ENCODE measurements at places on chromosomes 5 and 9. TPM values are rescaled to one million over a fixed set of nuclear protein-coding genes. Genes with fewer than 3 reads are reported as not detected.

DNA sequence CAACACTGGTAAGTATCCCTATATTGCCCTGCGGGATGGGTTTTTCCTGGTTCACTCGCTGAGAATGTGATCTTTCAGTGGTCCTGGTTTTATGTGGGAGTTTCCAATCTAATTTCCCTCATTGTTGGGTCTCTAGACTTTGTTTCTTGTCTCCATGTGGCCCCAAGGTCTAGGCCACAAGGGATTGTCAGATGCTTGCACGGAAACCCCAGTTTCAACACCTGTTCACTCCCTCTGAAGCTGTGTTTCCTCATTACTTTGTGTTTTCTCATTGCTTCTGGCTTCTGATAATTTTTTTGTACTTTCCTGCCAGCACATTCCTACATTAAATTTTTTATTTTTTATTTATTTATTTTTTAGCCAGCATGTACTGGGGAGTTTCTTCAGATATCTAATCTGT, 191.5 kb downstream of the TTLL11 start:
- H3K4me3 ChIP-seq: no peak overlapping the region
- H3K4me1 ChIP-seq: no peaks in the 10 kb centered on the region
- no peaks in the 10 kb centered on the region for H3K27me3 ChIP-seq
- H3K36me3 ChIP-seq: no peaks in the 10 kb centered on the region
- no peak overlapping the region for H3K27ac ChIP-seq
- DNase-seq: no peak

The LRRC70 gene
- 6.5 TPM for total RNA-seq

The IRGM gene
- not detected for total RNA-seq

GRCh38 chr9:76873821-76874220, 32.1 kb downstream of the PRUNE2 start:
- no peaks in the 10 kb centered on the region for H3K4me1 ChIP-seq
- no peaks in the 10 kb centered on the region for H3K27me3 ChIP-seq

DNA sequence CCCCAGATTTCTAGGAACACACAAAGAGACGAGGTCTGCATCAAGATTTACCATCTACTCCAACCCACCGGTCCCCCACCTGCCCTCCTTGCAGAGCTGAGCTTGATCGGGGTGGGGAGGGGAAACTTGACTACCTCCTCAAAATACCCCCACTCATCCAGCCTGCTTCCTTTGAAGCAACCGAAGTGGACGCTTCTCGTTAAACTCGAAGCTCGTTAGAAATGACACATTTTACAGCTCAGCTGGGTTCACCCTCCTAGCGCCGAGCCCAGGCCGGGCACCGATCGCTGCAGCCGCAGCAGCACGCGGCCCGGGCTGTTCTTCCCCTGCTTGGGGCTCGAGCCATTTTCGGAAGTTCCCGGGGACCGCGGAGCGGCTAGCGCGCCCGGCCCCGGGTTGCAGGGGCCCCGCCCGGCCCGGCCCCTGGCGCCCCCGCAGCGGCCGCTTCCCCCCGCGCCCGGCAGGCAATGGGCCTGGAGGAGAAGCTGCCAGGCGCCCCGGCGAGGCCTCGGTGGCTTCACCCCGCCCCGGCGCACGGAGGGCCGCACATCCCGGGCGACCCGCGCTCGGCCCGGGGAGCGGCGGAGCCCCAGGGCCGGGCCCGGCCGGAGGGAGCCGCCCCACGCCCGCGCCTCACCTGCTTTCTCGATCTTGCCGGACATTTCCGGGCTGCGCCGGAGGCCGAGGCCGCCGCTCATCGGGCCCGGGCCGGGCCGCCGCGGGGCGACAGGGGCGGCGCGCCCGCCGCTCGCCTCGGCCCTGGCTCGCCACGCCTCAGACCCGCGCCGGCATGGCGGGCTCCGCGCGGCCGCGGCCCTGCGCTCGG, 530 bp downstream of the RAPGEF1 start:
- peaks cover 15% of the 10 kb centered on the region for H3K4me1 ChIP-seq
- H3K36me3 ChIP-seq: no peaks in the 10 kb centered on the region
- H3K27ac ChIP-seq: no peak overlapping the region
- peak overlapping the region; percentile 68 for H3K4me3 ChIP-seq
- peak; percentile 72 for DNase-seq

GRCh38 chr5:119292701-119293515, 62.9 kb upstream of the TNFAIP8 start:
- no peak for DNase-seq
- H3K4me1 ChIP-seq: peaks cover 29% of the 10 kb centered on the region
- no peak overlapping the region for H3K4me3 ChIP-seq
- no peaks in the 10 kb centered on the region for H3K36me3 ChIP-seq
- H3K27me3 ChIP-seq: no peaks in the 10 kb centered on the region

GRCh38 chr5:158534203-158534602, 565.5 kb downstream of the EBF1 start:
- no peak overlapping the region for H3K4me3 ChIP-seq
- no peaks in the 10 kb centered on the region for H3K36me3 ChIP-seq
- no peak for DNase-seq
- H3K27me3 ChIP-seq: no peaks in the 10 kb centered on the region
- H3K27ac ChIP-seq: no peak overlapping the region

DNA sequence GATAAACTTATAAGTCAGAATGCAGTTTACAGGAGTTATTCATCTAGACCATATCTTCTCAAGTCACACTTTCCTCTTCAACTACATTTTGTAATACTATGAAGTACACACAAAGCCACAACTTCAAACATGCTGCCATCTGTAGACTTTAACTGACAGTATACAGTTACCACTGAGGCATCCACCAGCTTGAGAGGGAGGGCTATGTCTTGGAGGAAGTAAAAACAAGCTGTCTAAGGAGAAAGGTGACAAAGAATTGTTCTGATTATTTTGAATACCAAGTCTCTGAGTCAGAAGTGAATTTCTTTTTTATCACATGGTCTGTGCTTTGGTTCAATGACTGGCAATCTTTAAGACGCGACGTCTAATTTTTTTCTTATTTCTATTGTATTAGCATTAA, 97.6 kb upstream of the CDH10 start:
- no peaks in the 10 kb centered on the region for H3K36me3 ChIP-seq
- no peak overlapping the region for H3K4me3 ChIP-seq
- no peaks in the 10 kb centered on the region for H3K27me3 ChIP-seq
- H3K27ac ChIP-seq: no peak overlapping the region
- DNase-seq: no peak

DNA sequence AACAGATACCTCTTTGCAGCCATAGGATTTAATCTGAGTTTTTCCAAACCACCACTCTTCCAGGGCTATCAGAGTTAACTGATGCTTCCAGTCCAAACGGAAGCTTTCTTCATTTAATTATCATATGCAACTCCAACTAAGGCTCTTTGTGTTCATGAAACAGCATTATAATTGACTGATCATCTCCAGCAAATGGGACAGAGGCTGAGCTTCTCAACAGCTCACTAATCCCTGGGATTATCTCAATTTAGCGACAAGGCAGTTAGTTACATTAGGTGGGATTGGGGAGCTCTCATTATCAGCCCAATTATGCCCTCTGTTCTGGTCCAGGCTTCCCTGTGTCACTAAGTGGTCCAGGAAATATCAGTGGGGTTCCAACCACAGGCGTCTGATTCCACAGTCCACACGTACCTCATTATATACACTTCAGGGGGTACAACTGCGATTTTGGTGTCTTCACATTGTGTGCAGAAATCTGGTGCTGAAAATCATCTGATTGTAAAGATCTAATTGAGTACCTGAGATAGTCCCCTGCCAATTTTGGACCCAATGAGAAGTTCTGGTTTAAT, 313.5 kb upstream of the PANK3 start:
- no peak overlapping the region for H3K4me3 ChIP-seq
- no peak for DNase-seq
- H3K4me1 ChIP-seq: no peaks in the 10 kb centered on the region
- no peak overlapping the region for H3K27ac ChIP-seq
- H3K36me3 ChIP-seq: no peaks in the 10 kb centered on the region

DNA sequence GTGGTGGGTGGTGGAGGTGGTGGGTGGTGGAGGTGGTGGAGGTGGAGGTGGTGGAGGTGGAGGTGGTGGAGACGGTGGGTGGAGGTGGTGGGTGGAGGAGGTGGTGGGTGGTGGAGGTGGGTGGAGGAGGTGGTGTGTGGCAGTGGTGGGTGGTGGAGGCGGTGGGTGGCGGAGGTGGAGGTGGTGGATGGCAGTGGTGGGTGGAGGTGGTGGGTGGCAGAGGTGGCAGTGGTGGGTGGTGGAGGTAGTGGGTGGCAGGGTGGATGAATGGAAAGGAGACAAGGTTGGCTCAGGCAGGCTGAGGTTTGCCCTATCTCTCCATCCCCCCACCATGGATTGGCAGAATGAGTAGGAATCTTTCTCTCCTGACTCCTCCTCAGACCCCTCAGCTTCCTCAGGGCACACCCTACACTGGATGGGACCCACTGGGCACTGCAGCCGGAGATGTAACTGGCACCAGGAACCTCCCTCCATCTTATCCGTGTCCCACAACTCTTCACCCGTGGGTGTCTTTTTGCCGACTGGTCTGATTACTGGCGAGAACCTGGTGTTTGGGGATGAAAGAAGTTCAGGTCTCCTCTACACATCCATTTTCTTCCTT, 166.3 kb downstream of the C9orf50 start:
- H3K4me3 ChIP-seq: no peak overlapping the region
- no peaks in the 10 kb centered on the region for H3K36me3 ChIP-seq
- no peaks in the 10 kb centered on the region for H3K27me3 ChIP-seq
- no peak for DNase-seq

GRCh38 chr9:107375651-107376369, 92.7 kb downstream of the RAD23B start:
- no peaks in the 10 kb centered on the region for H3K27me3 ChIP-seq
- H3K4me3 ChIP-seq: no peak overlapping the region
- no peak overlapping the region for H3K27ac ChIP-seq

DNA sequence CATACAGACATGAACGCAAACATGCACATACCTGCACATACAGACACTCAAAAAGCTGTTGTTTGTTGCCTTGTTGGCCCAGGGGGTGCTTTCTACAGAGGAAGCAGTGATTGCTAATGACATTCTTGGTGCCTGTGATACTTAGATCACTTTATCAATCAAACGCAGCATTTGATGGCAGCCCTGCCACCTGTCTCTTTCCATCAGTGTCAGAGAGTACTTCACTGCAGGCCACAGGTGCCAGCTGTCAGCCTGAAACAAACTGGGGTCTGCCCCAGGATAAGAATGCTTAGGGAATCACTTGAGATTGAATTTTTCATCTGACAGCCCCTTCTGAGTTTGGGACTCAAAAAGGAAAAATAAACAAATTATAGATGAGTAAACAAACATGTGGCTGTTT, 388.9 kb upstream of the SGCD start:
- no peaks in the 10 kb centered on the region for H3K4me1 ChIP-seq
- DNase-seq: no peak
- no peak overlapping the region for H3K27ac ChIP-seq
- no peak overlapping the region for H3K4me3 ChIP-seq

- no peak overlapping the region for H3K4me3 ChIP-seq
- DNase-seq: no peak
- no peak overlapping the region for H3K27ac ChIP-seq
Measured at GRCh38 chr5:60178101-60178500, 284.6 kb upstream of the PDE4D start.

- H3K27me3 ChIP-seq: no peaks in the 10 kb centered on the region
- DNase-seq: no peak
- peaks cover 26% of the 10 kb centered on the region for H3K4me1 ChIP-seq
- no peak overlapping the region for H3K4me3 ChIP-seq
- H3K36me3 ChIP-seq: peaks cover 3% of the 10 kb centered on the region
- H3K27ac ChIP-seq: no peak overlapping the region
Measured at GRCh38 chr5:148381906-148382305, 1.9 kb upstream of the FBXO38 start.

- H3K27ac ChIP-seq: no peak overlapping the region
- no peaks in the 10 kb centered on the region for H3K4me1 ChIP-seq
- no peak overlapping the region for H3K4me3 ChIP-seq
- DNase-seq: no peak
- no peaks in the 10 kb centered on the region for H3K27me3 ChIP-seq
- no peaks in the 10 kb centered on the region for H3K36me3 ChIP-seq
Measured at GRCh38 chr9:79123415-79123814, 448.4 kb upstream of the TLE4 start.

Data from Karpas-422 (cell line).